Cardiac muscle cell (in vitro differentiated cells and primary cell): ENCODE measurements at places on chromosomes 16 and 17.
A peak's percentile ranks its signal among the peaks of the same experiment; 100 is the strongest.

- H3K36me3 ChIP-seq = no peaks in the 10 kb centered on the region
- no peak overlapping the region for H3K4me3 ChIP-seq
- H3K27ac ChIP-seq = no peak overlapping the region
- H3K4me1 ChIP-seq = peaks cover 32% of the 10 kb centered on the region
Measured at GRCh38 chr16:8946544-8946943, 17.2 kb downstream of the USP7 start.

DNA sequence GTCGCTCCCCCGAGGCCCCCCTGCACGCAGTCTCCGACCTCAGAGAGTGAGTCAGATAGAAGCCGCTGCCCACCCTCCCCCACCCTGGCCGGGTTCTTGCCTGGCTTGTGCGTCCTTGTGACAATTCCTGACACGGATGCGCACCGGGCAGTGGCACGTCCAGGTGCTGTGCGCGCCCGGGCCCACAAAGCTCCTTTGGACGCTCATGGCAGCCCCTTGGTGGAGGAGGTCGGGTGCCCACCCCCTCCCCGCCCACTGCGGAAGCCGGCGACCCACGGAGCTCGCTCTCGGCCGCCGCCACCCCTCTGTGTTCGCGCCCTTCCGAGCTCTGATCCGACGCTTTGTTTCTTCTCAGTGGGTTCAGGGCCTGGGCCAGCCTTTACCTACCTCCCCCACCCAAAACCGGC is 662 bp upstream of the TUBB3 start:
- peak; percentile 92 for DNase-seq
- peaks cover 38% of the 10 kb centered on the region for H3K27me3 ChIP-seq
- no peaks in the 10 kb centered on the region for H3K4me1 ChIP-seq
- no peaks in the 10 kb centered on the region for H3K36me3 ChIP-seq
- H3K4me3 ChIP-seq = peak overlapping the region; percentile 64
- no peak overlapping the region for H3K27ac ChIP-seq

- no peaks in the 10 kb centered on the region for H3K4me1 ChIP-seq
- no peak overlapping the region for H3K4me3 ChIP-seq
- no peak for DNase-seq
- no peaks in the 10 kb centered on the region for H3K36me3 ChIP-seq
Measured at GRCh38 chr16:35686595-35686994, 2227.2 kb downstream of the TP53TG3F start.

GRCh38 chr17:44314031-44314430 is 5.6 kb downstream of the RUNDC3A start:
- no peak overlapping the region for H3K4me3 ChIP-seq
- no peaks in the 10 kb centered on the region for H3K36me3 ChIP-seq
- peaks cover 38% of the 10 kb centered on the region for H3K27me3 ChIP-seq
- no peak for DNase-seq
- no peaks in the 10 kb centered on the region for H3K4me1 ChIP-seq
- no peak overlapping the region for H3K27ac ChIP-seq

DNA sequence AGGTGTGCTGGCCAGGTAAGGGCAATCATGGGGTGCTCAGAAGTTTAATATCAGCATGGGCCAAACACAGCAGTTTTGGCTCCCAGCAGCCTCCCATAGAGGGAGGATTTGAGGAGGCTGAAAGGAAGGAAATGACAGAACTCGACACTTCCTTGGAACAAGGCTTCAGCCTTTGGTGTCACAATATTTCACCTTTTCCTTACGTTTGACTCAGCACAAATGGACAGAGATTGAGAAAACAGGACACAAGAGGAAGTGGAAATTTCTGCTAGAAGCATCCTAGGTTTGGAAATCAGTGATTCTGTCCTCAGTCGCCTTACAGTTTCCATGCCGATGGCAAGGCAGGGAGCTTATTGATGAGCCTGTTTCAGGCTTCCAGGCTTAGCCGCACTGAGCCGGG is 181.4 kb downstream of the MAF start:
- H3K27me3 ChIP-seq = no peaks in the 10 kb centered on the region
- no peak for DNase-seq
- no peaks in the 10 kb centered on the region for H3K36me3 ChIP-seq
- peaks cover 14% of the 10 kb centered on the region for H3K4me1 ChIP-seq
- H3K27ac ChIP-seq = no peak overlapping the region

DNA sequence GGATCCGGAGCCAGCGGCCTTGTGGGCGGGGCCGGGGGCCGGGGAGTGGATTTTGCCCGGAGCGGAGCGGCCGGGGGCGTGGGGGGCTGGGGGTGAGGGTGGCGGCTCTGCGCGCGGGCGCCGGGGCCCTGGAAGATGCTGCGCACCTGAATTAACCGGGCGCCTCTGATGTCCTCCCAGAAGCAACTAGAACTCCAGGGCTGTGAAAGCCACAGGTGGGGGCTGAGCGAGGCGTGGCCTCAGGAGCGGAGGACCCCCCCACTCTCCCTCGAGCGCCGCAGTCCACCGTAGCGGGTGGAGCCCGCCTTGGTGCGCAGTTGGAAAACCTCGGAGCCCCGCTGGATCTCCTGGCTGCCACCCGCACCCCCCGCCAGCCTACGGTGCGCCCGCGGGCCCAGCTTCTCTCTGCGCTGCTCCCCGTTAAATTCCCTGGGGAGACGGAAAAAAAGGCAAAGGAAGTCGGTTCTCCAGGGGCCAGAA is 549 bp downstream of the SLC26A11 start:
- H3K27ac ChIP-seq = peak overlapping the region; percentile 49
- H3K27me3 ChIP-seq = no peaks in the 10 kb centered on the region
- H3K4me1 ChIP-seq = peaks cover 4% of the 10 kb centered on the region

DNA sequence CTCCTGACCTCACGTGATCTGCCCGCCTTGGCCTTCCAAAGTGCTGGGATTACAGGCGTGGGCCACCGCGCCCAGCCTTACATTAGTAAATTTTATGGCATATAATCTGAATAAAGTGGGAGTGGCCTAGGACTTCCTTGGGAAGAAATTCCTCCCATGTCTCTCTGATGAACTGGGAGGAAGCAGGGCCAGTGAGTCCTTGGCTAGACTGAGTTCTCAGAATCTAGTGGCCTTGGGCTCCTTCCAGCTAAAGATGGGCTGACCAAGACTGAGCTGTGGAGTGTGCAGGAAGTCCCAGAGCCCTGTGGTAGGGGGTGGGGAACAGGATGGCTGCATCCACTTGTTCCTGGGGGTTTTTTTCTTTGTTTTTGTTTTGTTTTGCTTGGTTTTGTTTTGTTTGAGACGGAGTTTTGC is 10.0 kb upstream of the NAGLU start:
- no peaks in the 10 kb centered on the region for H3K27me3 ChIP-seq
- H3K4me1 ChIP-seq = peaks cover 8% of the 10 kb centered on the region
- H3K4me3 ChIP-seq = no peak overlapping the region
- no peak for DNase-seq

DNA sequence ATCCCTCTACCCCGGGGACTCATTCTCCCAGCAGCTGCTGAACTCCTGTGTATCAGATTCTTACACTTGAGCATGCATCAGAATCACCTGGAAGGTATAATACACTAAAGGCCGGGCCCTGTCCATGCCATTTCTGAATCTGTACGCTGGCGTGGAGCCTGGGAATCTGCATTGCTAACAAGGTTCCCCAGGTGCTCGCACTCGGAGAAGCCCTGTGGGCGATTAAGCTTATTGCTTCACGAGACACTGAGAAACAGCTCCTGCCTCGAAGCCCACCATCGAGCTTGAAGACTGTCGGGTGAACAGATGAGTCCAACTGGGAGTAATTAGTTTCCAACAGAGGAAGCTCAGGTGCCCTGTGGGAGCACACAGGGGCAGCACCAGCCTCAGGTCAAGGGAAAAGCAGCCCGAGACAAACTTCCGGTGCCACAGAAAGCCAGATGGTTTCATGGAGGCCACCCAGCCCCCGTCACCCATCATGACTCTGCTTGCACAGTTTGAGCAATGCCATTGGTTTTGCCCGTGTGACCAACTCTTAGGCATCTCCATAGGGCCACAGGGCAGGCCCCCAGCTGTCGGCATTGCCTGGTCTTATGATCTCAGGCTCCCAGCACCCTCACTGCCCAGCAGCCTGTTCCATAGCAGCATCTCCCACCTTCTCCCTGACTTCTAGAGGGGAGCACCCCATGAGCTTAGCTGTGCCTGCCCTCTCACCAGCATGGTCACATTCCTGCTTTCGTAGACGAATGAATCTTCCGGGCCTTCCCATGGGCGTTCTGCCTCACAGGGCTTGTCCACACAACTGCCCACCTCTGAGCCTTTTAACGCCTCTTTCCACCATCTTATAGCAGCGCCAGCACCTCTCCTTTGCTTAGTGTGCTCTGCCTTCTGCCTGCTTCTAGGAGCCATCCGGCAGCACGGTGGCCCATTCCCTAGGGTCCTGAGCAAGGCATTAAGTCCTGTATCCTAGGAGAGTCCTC is 10.9 kb downstream of the CTRB2 start:
- H3K27me3 ChIP-seq = no peaks in the 10 kb centered on the region
- no peaks in the 10 kb centered on the region for H3K4me1 ChIP-seq
- H3K4me3 ChIP-seq = no peak overlapping the region
- H3K36me3 ChIP-seq = no peaks in the 10 kb centered on the region
- no peak overlapping the region for H3K27ac ChIP-seq

GRCh38 chr16:22961206-22961605 is 147.2 kb downstream of the HS3ST2 start:
- no peak overlapping the region for H3K4me3 ChIP-seq
- H3K27ac ChIP-seq = no peak overlapping the region
- no peak for DNase-seq
- H3K36me3 ChIP-seq = no peaks in the 10 kb centered on the region
- H3K27me3 ChIP-seq = no peaks in the 10 kb centered on the region

- no peak for DNase-seq
- no peaks in the 10 kb centered on the region for H3K27me3 ChIP-seq
- no peaks in the 10 kb centered on the region for H3K36me3 ChIP-seq
- H3K4me1 ChIP-seq = no peaks in the 10 kb centered on the region
- H3K27ac ChIP-seq = no peak overlapping the region
- H3K4me3 ChIP-seq = no peak overlapping the region
Measured at GRCh38 chr17:55347341-55347740, 74.3 kb downstream of the MMD start.

DNA sequence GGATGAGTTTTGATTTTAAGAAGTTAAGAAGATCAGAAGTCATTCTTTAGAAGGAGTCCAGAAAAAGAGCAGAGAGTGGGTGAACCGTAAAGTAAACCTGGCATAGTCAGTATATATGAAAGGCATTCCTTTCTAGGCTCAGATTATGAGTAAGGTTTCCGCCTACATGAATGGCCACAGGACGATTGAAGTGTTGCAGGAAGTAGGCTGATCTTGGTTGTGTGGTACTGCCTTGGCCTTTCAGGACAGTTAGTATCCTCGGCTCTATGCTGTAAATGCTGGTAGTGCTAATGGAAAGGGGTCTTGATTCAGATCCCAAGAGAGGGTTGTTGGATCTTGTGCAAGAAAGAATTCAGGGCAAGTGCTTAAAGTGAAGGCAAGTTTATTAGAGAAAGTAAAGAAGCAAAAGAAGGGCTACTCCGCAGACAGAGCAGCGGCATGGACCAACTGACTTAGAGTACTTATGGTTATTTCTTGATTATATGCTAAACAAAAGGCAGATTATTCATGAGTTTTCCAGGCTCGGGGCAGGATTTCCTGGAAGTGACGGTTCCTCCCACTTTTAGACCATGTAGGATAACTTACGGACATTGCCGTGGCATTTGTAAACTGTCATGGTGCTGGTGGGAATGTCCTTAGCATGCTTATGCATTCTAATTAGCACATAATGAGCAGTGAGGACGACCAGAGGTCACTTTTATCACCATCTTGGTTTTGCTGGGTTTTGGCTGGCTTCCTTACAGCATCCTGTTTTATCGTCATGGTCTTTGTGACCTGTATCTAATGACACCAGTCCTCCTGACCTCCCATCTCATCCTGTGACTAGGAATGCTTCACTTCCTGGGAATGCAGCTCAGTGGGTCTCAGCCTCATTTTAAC is 164.8 kb downstream of the SNX29 start:
- H3K36me3 ChIP-seq = no peaks in the 10 kb centered on the region
- peak overlapping the region; percentile 48 for H3K27ac ChIP-seq

DNA sequence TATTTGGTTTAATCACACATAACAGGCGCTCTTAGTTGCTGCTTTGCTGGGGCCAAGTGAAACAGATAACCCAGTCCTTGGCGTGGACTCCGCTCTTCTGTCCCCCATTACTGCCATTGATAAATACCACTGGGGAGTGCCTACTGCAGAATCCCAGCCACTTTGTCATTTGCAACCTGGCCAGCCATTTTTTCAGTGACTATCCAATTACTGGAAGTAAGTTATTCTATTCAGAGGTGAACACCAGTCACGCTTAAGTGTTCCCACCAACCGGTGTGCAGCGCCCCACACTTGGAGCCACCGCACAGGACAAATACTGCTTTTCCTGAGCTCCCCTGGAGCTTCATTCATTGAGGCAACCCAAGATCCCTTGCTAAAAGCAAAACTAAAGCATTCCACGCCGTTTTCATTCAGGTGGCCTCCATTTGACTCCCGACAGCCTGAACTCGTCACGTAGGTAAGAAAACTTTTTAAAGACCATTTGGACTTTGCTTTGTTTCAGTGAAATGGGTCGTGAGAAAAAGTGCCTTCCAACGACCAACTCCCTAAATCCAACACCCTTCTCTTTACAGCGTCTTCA is 1.8 kb downstream of the USP7 start:
- H3K36me3 ChIP-seq = no peaks in the 10 kb centered on the region
- H3K4me3 ChIP-seq = peak overlapping the region; percentile 91
- H3K27ac ChIP-seq = no peak overlapping the region
- peaks cover 42% of the 10 kb centered on the region for H3K4me1 ChIP-seq

DNA sequence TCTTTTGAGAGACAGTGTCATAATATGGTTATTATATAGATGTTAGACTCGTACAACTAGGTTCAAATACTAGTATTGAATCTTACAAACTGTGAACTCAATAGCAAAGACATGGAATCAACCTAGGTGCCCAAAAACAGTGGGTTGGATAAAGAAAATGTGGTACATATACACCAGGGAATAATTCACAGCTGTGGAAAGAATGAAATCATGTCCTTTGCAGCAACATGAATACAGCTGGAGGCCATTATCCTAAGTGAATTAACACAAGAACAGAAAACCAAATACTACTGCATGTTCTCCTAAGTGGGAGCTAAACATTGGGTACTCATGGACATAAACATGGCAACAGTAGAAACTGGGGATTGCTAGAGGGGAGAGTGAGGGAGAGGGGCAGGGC is 8.1 kb downstream of the PHKB start:
- peak overlapping the region; percentile 91 for H3K27ac ChIP-seq
- H3K4me3 ChIP-seq = no peak overlapping the region
- peaks cover 68% of the 10 kb centered on the region for H3K4me1 ChIP-seq
- no peak for DNase-seq
- no peaks in the 10 kb centered on the region for H3K36me3 ChIP-seq

DNA sequence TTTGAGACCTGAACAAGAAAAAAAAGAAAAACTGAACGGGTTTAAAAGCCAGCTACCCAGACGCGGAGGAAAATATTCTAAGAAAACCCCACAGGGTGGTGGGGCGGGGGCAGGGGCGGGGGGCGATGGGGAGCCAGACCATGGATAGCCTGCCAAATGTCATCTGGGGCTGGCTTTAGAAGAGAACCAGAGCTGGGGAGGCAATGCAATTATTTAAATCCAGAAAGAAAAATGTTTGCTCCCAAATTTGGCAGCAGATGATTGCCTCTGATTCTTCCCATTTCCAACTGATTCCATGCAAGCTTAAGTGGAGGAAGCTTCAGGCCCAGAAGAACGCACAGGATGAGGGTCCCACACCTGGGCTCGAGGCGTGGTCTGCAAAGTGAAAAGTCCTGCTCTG is 34.8 kb downstream of the ZNF423 start:
- no peak overlapping the region for H3K4me3 ChIP-seq
- H3K36me3 ChIP-seq = no peaks in the 10 kb centered on the region
- no peak overlapping the region for H3K27ac ChIP-seq
- H3K4me1 ChIP-seq = peaks cover 11% of the 10 kb centered on the region
- DNase-seq = no peak
